Small intestine (tissue), 16 donors: ENCODE measurements at places on chromosomes 13 and 19. TPM values are rescaled to one million over a fixed set of nuclear protein-coding genes. Genes with fewer than 3 reads are reported as not detected.
A peak's percentile ranks its signal among the peaks of the same experiment; 100 is the strongest.

GRCh38 chr13:110680852-110681251 lies 25.1 kb downstream of the CARS2 start:
- no peaks in the 10 kb centered on the region for H3K27me3 ChIP-seq
- H3K4me1 ChIP-seq, result peaks cover 19% of the 10 kb centered on the region
- peaks cover 74% of the 10 kb centered on the region for H3K36me3 ChIP-seq
- no peak overlapping the region for H3K4me3 ChIP-seq

GRCh38 chr19:17058236-17058635 lies 17.0 kb downstream of the HAUS8 start:
- peaks cover 14% of the 10 kb centered on the region for H3K36me3 ChIP-seq
- H3K27ac ChIP-seq, result no peak overlapping the region
- no peak for DNase-seq
- H3K4me1 ChIP-seq, result no peaks in the 10 kb centered on the region

DNA sequence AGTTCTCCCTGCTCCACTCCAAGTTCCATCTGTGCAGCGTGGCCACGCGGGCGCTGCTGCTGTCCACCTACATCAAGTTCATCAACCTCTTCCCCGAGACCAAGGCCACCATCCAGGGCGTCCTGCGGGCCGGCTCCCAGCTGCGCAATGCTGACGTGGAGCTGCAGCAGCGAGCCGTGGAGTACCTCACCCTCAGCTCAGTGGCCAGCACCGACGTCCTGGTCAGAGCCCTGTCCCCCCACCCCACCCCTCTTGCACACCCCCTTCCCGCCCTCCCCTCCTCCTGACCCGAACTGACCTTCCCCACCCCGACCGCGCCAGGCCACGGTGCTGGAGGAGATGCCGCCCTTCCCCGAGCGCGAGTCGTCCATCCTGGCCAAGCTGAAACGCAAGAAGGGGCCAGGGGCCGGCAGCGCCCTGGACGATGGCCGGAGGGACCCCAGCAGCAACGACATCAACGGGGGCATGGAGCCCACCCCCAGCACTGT lies 11.6 kb downstream of the FUZ start:
- peaks cover 12% of the 10 kb centered on the region for H3K36me3 ChIP-seq
- peaks cover 17% of the 10 kb centered on the region for H3K4me1 ChIP-seq
- H3K4me3 ChIP-seq, result peak overlapping the region; percentile 50
- no peak overlapping the region for H3K27ac ChIP-seq
- no peaks in the 10 kb centered on the region for H3K27me3 ChIP-seq

DNA sequence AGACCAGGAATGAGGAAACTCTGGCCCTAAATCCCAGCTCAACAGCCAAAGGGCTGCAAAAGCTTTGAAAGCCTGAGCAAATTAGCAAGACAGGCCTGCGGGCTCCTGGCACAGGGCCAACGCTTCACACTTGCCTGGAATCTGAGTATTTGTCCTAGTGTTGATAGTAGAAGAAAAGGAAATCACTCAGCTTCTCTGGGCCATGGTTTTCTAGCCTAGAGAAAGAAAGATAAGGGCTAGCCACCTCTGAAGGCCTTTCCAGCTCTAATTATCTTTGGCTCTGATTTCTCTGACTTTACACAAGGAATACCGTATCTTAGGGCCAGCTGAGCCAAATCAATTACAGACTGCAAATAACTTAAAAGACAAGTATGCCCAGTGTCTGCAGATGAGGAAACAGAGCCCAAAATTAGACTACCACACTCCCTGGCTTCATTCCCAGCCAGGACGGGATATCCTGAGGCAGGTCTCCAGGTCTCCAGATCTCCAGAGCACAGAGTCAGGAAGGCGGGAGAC lies 69.6 kb downstream of the STK24 start:
- peak overlapping the region; percentile 34 for H3K27ac ChIP-seq
- peaks cover 34% of the 10 kb centered on the region for H3K36me3 ChIP-seq
- H3K4me3 ChIP-seq, result no peak overlapping the region
- peaks cover 48% of the 10 kb centered on the region for H3K4me1 ChIP-seq
- DNase-seq, result peak; percentile 72

GRCh38 chr13:26482451-26483197 lies 74.9 kb upstream of the WASF3 start:
- no peak overlapping the region for H3K4me3 ChIP-seq
- H3K27ac ChIP-seq, result no peak overlapping the region
- DNase-seq, result peak; percentile 78
- no peaks in the 10 kb centered on the region for H3K27me3 ChIP-seq

The B3GNT3 gene
- 45.2 TPM for polyA plus RNA-seq
